ENCODE measurements at places on chromosomes 1 and 21.

DNA sequence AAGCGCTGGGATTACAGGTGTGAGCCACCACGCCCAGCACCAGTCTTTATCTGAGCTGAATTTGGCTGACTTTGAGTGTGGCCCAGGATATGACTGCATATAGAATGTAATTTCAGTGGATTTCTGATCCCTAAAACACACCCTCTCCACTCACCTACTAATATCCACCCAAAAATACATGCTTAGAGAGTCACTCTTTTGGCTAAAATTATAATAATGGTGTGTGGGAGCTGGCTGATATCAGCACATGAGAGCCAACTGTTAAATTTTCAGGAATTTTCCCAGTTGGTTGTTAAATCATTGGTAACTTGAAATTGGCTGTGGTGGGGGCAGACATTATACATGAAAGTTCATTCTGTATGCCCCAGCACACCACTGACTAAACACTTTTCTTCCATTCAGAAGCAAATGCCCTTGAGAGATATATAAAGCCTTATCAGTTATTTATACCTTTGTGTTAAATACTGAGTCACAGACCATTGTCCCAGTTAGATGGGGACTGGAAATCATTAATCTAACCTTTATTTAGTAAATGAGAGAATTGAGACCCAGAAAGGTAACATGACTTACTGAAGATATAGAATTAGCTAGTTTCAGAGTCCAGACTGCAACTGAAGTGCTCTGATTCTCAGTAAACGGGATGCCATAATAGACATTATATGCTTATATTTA is 9.9 kb upstream of the CD247 start:
- DNase-seq, result no peak

DNA sequence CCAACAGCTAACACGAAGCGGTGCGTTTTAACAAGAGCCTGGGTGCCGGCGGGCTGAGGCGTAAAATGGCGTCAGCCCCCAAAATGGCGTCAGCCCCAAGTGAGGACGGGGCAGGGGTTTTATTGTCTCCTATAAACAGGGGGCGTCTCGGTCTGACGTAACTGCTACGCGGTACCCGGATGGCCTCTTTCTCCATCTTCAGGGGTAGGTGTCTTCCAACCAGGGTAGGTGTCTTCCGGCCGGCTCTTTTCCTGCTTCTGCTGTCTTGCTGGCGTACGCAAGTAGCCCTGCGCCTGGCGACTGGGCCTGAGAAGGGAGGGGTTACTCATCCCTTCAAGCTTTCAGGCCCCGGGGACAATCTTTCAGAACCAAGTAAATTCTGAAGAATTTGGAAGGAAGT is 45.3 kb downstream of the LGR6 start:
- DNase-seq, result peak; percentile 71

GRCh38 chr1:159090286-159091179 is 14.0 kb upstream of the AIM2 start:
- no peak for DNase-seq

- no peak for DNase-seq
Measured at GRCh38 chr1:220827445-220828178, 40.9 kb downstream of the MTARC1 start.

DNA sequence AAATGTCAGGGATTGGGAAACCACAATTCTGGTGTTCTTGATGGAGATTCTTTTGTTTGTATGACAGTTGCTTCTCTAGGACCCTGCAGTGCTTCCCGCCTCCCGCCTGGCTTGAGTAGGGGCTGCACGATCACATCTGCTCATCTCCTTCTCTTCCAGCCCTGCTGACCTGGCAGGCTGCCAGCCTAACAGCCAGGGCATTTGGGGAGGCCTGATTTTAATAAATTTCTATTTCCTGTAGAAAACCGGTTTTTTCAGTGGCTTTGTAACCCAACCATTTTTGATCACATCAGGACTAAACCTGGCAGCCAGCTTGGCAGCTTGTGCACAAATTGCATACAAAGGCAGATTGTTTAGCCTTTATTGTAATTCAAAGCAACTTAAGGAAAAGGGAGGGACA is 78.9 kb downstream of the UBE2U start:
- DNase-seq, result no peak
